Fibroblast of the aortic adventitia (primary cell): ENCODE measurements at places on chromosomes 1 and 21.

GRCh38 chr1:230270185-230270558 lies 156.0 kb downstream of the PGBD5 start:
- no peak for DNase-seq

DNA sequence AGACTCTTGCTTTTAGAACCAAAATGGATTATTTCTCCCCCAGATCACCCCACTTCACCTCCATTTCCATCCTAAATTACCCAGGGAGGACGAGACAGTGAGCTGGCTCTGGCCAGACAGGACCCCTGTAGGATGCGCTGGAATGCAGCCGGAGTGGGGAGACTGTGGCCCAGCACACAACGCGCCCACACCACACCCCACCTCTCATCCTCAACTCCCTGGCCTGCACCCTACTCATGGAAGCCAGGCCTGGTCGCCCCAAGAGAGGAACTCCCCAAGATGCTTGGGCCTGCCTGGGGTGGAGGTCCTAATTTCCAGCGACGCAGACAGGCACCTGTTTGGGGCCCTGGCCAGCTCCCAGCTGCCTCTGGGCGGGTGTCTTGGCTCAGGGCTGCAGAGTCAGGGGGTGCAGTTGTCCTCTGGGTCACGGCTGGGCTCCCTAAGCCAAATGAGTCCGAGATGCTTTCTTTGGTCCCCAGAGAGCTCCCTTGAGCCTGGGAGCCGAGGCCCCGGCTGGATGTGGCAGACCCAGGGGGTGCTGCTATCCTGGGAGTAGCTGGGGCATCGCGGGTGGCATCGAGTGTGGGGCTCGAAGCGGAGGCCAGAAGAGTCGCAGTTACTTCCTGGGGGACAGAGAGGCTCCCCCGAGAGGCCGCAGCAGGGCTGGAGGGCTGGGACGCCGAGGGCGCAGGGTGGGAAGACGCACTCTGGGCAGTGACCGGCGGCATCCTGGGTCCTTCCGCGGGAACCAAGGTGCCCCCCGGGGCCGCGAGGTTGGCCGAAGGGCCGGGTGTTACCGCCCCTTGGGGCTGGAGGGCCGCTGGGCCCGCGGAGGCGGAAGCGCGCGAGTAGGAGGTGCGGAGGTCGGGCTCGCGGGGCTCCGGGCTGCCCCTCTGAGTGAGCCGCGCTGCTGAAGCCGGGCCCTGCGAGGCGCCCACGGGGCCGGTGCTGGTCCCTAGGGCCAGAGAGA lies 10.4 kb downstream of the CLEC20A start:
- DNase-seq: no peak

GRCh38 chr1:29973406-29973805 lies 737.1 kb downstream of the PTPRU start:
- DNase-seq: no peak

- DNase-seq: peak; percentile 40
These were observed 53.3 kb upstream of the GJA8 start for GRCh38 chr1:147849098-147849895.

DNA sequence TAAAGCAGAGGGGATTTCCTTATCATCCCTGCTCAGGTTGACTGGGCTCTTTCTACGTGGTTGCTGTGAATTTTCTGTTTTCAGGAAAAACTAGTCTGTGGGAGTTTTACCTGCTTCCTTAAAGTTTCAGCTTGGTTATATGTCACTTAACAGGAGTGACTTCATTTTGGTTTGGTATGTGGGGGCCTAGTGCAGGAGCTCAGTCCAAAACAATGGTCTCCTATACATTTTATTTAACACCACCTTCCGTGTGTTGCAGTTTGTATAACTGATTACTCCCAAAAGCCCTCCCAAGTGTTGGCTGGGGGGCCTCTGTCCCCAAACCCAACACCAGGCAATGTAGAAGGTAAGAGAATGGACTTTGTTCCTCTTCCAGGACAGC lies 5.3 kb downstream of the IL23R start:
- no peak for DNase-seq

DNA sequence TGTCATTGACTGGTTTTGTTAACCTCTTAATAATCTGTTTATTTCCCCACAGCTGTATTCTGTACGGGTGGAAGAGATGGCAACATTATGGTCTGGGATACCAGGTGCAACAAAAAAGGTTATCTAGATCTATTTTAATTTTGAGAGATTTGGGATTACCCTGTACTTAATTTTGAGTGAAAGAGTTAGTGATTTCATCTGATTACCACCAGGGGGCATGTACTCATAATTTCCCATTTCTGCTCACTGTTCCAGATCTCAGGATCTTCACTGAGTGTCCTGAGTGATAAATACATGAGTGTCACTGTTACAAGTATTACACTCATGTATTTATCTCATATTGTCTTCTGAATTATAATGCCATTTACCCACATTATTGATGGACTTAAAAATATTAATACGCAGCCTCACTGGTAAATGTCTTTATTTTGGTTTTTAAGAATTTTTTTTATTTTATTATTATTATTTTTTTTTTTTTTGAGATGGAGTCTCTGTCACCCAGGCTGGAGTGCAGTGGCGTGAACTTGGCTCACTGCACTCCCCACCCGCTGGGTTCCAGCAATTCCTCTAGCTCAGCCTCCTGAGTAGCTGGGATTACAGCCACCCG lies 27.4 kb downstream of the DTL start:
- peak; percentile 65 for DNase-seq
